ENCODE measurements at places on chromosomes 7 and 10. TPM values are rescaled to one million over a fixed set of nuclear protein-coding genes. Genes with fewer than 3 reads are reported as not detected.

The TET1 gene
- 0.11 TPM for total RNA-seq

The CCNY gene
- total RNA-seq, result 31.2 TPM

The SFTPA1 gene
- 1.4 TPM for total RNA-seq

The IKZF1 gene
- total RNA-seq, result 0.73 TPM

The NRP1 gene
- 63.8 TPM for total RNA-seq

The MGAM2 gene
- total RNA-seq, result 0.09 TPM

The ITPRID1 gene
- total RNA-seq, result 0.41 TPM

The GCK gene
- total RNA-seq, result 5.0 TPM

The NUB1 gene
- total RNA-seq, result 94.9 TPM

The LLCFC1 gene
- total RNA-seq, result not detected

The AKR1C4 gene
- total RNA-seq, result not detected

The HGF gene
- 0.56 TPM for total RNA-seq

The PAX4 gene
- total RNA-seq, result 0.49 TPM

The IL6 gene
- not detected for total RNA-seq

The MRLN gene
- 0.91 TPM for total RNA-seq

The CNPY1 gene
- total RNA-seq, result not detected

The SPDYE6 gene
- 8.2 TPM for total RNA-seq

The GNAT3 gene
- total RNA-seq, result not detected

The BMI1 gene
- 44.6 TPM for total RNA-seq
